ENCODE measurements at places on chromosomes 12 and 14.

GRCh38 chr14:91142214-91142668 lies 28.4 kb downstream of the DGLUCY start:
- no peak for DNase-seq

DNA sequence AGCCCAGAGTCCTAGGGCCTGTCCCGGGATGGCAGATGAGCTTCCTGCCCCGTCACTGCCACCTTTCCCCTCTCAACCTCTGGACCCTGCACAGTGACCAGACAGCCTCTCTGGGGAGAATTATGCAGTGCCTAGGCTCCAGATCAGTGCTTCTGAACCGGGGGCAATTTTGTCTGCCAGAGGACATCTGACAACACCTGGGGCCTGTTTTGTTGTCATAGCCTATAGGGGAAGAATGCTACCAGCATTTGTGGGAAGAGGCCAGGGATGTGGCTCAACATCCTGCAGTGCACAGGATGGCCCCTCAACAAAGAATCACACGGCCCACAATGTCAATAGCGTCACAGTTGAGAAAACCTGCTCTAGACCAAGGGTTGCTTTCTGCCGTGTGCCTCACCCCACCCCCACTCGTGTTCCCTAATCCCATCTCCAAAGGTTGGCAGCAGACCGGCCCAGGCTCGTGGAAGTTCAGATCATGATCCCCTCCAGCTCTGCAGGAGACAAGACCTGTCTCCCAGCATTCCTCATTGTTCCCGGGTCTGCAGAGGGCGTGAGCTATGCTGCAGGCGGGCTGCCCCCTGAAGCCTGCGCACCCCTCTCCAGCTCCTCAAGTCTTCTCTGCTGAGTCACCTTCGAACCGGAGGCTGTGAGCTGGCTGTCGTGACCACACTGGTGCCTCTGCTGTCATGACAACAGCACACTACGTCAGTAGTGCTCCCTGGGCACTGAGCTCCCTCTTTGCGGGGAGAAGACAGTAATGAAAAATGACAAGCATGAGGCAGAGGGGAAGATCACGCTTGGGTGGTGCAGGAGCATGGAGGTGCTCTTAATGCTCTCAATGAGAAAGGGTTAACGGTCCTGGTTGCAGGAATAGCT lies 2.0 kb upstream of the GAPDH start:
- peak; percentile 88 for DNase-seq

DNA sequence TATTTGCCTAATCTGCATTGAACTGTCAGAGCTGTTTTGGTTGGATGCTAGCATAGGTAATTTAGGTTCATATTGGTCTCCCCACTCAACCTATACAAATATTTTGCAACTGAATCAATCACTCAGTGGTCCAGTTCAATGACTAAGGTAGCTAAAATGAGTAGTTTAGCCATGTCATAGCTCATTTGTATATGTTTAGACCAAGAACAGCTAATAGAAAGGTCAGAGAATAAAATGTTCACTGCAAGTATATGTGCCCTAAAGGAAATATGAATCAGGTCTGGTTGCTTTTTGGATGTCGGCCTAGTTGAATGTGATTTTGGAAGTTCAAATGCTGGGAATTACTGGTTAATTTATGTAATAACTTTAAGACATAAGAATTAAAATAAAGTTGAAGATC lies 883.9 kb downstream of the LRFN5 start:
- DNase-seq, result no peak

GRCh38 chr12:120055231-120056000 lies 61.1 kb downstream of the RAB35 start:
- DNase-seq, result no peak

DNA sequence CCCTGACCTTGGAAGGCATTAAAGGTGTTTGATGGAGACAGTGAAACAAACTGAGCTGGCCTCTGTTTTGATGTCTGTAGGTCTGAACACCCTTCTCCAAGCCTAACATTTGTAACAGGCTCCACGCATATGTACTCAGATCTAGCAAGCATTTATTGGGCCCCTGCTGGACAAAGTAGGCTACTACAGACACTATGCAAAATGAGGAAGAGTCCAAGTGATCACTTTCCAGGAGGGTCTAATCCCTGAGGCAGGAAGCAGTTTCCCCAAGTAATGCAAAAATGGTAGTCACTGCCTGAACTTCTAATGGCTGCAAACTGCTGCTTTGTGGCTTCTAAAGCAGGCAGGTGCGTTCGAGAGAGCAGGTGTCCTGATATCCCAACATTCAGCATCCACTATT lies 405.8 kb downstream of the MED13L start:
- DNase-seq, result peak; percentile 31

DNA sequence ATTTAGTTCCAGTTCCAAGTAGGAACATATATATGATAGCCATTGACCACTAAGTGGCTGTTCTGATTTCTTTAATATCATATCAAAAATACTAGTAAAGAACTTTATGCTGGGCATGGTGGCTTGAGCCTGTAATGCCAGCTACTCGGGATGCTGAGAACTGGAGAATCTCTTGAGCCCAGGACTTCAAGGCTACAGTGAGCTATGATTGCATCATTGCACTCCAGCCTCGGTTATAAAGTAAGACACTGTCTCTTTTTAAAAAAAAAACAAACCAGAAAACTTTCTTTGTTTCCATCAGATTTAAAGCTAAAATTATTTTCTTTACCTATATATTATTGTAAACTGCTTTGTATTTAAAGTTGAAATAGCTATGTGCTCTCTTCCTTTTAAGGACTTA lies 127.0 kb downstream of the SCAF11 start:
- no peak for DNase-seq

GRCh38 chr12:77406219-77406905 lies 341.0 kb upstream of the E2F7 start:
- no peak for DNase-seq

- DNase-seq, result no peak
These were observed 16.0 kb upstream of the SLC38A2 start for GRCh38 chr12:46388427-46389021.

DNA sequence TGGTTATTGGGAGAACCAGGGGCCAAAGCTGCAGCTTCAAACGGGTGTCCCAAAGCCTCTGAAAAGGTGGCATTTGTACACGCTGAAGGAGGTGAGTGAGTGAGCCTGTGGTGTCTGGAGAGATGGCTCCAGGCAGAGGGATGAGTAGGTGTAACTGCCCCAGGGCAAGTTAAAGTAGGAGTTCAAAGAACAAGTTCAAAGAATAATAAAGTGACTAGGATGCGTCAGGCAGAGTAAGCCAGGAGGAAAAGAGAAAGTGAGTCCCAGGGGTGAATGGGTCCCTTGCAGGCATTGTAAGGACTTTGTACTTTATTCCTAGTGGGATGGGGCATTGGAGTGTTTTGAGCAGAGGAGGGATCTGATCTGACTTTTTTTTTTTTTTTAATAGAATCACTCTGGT lies 201.4 kb upstream of the PWP1 start:
- no peak for DNase-seq

DNA sequence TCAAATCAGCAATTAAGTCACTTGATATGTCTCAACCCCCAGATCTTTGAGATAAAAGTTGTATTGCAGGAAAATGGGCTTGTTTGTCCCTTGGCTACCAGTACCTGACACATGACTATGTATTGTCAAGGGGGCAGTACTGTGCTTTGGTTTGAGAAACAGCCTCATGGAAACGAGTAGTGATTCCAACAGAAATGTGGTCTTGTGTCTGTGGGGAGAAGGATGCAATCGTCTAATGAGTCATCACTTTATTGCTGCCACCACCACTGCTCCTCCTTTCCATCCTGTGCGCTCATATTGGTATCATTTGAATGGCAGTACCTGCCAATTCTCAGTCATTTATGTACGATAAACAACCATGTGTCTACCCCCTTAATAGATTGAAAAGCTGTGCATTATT lies 72.8 kb upstream of the ARHGAP5 start:
- no peak for DNase-seq

- no peak for DNase-seq
These were observed 150.8 kb downstream of the FBXL14 start for GRCh38 chr12:1443421-1444141.

GRCh38 chr12:103548622-103549601 lies 38.2 kb upstream of the STAB2 start:
- DNase-seq, result peak; percentile 92

GRCh38 chr12:1890810-1891209 lies 27.6 kb downstream of the CACNA2D4 start:
- DNase-seq, result no peak

DNA sequence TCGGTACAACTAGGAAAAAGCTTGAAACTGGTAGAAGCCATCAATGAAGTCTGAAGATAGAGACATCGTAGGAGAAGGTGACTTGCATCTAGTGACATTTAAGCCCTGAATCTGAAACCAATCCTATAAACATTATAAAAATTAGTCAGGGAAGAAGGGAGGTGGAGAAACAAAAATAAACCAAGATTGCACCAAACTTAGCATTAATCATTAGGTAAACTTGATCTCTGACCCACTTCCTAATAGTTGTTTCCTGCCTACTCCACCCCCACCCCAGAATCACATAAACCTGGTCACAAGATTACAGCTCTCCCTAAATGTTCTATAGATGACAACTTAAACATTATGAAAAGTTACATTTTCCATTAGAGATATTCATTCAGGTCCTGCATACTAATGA lies 40.4 kb downstream of the TSPAN19 start:
- no peak for DNase-seq

GRCh38 chr14:81301813-81302212 lies 81.1 kb upstream of the GTF2A1 start:
- DNase-seq, result no peak

DNA sequence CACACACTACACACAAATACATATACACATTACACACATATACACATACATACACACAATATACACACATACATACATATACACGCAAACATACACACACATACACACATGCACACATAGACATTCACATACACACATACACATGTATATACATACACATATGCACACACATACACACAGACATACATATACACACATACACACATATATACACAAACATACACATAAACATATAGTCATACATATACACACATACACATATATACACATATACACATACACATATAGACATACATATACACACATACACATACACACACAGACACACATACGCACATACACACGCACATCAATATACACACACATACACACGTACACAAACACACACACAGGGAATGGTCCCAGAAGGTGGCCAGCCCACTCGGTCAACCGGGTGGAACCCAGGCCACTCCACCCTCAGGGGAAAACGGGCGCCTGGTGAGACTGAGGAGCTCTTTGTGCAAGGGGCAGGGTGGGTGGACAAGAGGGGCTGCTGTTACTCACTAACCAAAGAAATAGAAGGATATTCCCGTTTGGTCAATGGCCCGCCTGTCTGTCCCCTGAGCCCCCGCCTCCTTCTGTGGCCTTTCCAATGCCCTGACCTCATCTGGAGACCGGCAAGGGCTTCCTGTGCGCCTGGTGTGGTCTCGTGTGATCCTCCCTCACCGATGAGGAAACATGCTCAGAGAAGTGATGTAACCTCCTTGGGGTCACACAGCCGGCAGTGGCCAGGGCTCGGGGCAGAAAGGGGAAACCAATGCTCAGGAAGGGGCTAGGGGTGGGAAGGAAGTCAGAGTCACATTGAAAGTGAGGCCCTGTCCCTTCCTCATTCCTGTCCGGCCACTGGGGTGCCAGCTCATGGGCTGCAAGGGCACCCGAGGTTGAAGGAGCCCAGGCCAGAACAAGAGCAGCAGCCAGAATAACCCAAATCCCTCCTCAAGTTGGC lies 5.3 kb downstream of the TRPV4 start:
- no peak for DNase-seq

- no peak for DNase-seq
These were observed 155.3 kb upstream of the FSCB start for GRCh38 chr14:44662250-44662891.

- no peak for DNase-seq
These were observed 25.3 kb upstream of the STRN3 start for GRCh38 chr14:31051511-31051910.

DNA sequence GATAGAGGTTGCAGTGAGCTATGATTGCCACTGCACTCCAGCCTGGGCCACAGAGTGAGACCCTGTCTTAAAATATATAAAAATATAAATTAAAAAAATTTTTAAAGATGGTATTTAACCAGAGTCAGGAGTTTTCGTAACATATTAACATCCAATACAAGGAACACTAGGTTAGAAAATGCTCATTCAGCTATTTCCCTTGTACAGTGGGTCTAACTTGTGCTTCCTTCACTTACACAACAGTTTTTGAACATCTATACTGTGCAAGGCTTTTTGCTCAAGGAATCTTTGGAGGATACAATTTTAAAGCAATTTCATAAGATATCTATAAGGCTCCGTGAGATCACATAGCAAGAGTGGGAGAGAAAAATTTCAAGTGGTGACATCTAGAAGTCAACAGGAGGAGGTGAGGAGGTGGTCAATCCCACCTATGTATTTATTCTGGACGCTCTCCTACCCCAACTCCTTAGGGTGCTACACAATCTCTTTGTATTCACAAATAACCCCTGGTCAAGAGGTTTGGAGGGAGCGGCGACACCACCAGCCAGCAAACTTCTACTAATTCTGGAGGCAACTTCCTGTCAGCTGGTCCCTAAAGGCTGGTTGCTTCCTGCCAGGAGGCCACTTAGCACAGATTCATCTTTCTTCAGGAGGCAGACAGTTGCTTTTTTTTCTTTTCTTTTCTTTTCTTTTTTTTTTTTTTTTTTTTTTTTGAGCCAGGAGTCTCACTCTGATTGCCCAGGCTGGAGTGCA lies 22.2 kb downstream of the DUSP16 start:
- DNase-seq, result no peak

DNA sequence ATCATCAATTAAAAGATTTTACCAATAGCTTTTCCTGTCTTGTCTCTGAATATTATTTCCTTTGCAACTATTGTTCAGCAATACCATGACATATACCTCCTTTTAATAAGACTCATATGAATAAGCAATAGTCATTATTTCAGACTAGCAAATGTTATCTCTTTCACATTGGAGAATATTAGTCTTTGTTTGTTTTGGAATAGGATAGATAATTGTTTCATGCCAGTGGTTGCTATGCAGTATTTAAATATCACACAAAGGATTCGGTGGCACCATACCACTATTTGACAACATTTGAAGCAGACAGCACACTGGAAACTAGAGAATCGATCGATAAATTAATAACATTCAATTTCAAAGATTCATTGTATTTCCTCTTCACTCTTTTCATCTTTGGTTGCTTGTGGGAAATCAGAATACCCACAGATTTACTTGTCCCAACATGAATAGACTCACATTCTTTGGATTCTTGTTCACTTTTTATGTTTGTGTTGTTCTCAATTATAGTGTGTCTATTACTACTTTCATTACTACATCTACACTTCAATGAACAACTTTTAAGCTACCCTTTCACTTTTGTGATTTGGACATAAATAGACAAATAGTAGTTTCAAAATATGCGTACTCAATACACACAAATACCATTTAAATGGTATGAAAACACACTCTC lies 42.7 kb upstream of the TBPL2 start:
- DNase-seq, result no peak

- DNase-seq, result peak; percentile 51
These were observed 2.9 kb upstream of the NAB2 start for GRCh38 chr12:57085999-57086492.
